Spinal cord (tissue), 10 donors: ENCODE measurements at places on chromosomes 11 and 22.
A peak's percentile ranks its signal among the peaks of the same experiment; 100 is the strongest.

GRCh38 chr11:94654201-94654600, 87.0 kb downstream of the PIWIL4 start:
- DNase-seq: no peak
- H3K27me3 ChIP-seq: no peaks in the 10 kb centered on the region
- no peaks in the 10 kb centered on the region for H3K36me3 ChIP-seq
- no peak overlapping the region for H3K4me3 ChIP-seq
- H3K4me1 ChIP-seq: no peaks in the 10 kb centered on the region

DNA sequence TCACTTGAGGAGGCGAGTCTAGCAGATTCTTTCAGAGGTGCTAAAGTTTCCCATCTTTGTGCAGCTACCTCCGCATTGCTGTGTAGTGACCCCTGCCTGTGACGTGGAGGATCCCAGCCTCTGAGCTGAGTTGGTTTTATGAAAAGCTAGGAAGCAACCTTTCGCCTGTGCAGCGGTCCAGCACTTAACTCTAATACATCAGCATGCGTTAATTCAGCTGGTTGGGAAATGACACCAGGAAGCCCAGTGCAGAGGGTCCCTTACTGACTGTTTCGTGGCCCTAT, 8.9 kb upstream of the SAMM50 start:
- no peak overlapping the region for H3K4me3 ChIP-seq
- peaks cover 44% of the 10 kb centered on the region for H3K36me3 ChIP-seq
- H3K27me3 ChIP-seq: no peaks in the 10 kb centered on the region

GRCh38 chr11:3111919-3112690, 53.0 kb downstream of the OSBPL5 start:
- no peak for DNase-seq
- H3K4me1 ChIP-seq: no peaks in the 10 kb centered on the region
- H3K36me3 ChIP-seq: peaks cover 36% of the 10 kb centered on the region
- H3K27ac ChIP-seq: no peak overlapping the region

GRCh38 chr11:123047266-123047946, 14.5 kb downstream of the HSPA8 start:
- H3K4me3 ChIP-seq: no peak overlapping the region
- H3K27me3 ChIP-seq: no peaks in the 10 kb centered on the region
- DNase-seq: no peak

- peak overlapping the region; percentile 10 for H3K4me3 ChIP-seq
- H3K4me1 ChIP-seq: peaks cover 35% of the 10 kb centered on the region
- no peak overlapping the region for H3K27ac ChIP-seq
Observed at GRCh38 chr11:46361283-46362155, 14.3 kb downstream of the DGKZ start.

GRCh38 chr11:66815646-66816045, 27.6 kb upstream of the RCE1 start:
- H3K4me1 ChIP-seq: no peaks in the 10 kb centered on the region
- H3K4me3 ChIP-seq: no peak overlapping the region
- H3K27ac ChIP-seq: no peak overlapping the region
- peaks cover 7% of the 10 kb centered on the region for H3K36me3 ChIP-seq
- no peaks in the 10 kb centered on the region for H3K27me3 ChIP-seq
- no peak for DNase-seq

DNA sequence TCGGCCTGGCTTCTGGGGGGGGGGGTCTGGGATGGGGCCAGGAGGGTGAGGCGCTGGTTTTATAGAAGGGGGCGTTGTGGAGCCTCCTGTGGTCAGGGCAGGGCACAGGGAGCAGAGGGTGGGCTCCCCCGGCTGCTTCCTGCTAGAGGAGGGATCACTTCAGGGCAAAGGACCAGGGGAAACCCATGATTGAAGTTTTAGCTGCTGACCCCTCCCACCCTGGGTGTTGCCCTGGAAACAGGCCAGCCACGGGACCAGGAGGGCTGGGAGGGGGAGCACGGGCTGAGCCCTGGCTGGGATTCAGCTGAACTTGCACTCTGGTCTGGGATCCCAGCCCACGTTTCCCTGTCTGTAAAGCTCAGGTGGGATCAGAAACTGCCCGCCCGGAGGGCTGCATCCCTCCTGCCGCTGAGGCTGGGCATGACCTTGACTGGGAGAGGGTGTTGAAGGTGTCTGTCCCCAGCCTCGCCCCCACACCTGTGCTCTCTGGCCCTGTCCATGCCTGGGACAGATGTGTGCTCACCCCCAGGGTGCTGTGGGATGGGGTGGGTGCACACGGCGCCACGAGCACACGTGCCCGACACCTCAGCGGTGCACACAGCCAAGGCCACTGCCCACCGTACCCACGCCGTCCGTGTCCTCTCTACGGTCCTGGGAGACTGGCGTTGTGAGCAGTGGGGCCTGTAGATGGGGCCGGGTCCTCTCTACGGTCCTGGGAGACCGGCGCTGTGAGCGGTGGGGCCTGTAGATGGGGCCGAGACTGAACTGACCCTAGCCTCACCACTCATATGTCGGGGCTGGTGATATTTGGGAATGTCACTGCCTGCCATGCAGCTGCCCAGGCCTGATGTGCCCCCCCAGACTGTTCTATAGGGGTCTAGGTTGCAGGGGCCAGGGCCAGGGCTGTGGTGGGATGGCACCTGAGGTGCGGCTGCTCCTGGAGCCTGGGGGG, 2.3 kb downstream of the TSPAN4 start:
- H3K4me1 ChIP-seq: peaks cover 74% of the 10 kb centered on the region
- no peak for DNase-seq
- peak overlapping the region; percentile 2 for H3K4me3 ChIP-seq
- peaks cover 21% of the 10 kb centered on the region for H3K36me3 ChIP-seq
- peaks cover 2% of the 10 kb centered on the region for H3K27me3 ChIP-seq
- peak overlapping the region; percentile 88 for H3K27ac ChIP-seq

- DNase-seq: peak; percentile 6
- no peak overlapping the region for H3K27ac ChIP-seq
- no peak overlapping the region for H3K4me3 ChIP-seq
- no peaks in the 10 kb centered on the region for H3K36me3 ChIP-seq
- no peaks in the 10 kb centered on the region for H3K4me1 ChIP-seq
Observed at GRCh38 chr22:24685531-24686190, 82.7 kb downstream of the GGT1 start.

DNA sequence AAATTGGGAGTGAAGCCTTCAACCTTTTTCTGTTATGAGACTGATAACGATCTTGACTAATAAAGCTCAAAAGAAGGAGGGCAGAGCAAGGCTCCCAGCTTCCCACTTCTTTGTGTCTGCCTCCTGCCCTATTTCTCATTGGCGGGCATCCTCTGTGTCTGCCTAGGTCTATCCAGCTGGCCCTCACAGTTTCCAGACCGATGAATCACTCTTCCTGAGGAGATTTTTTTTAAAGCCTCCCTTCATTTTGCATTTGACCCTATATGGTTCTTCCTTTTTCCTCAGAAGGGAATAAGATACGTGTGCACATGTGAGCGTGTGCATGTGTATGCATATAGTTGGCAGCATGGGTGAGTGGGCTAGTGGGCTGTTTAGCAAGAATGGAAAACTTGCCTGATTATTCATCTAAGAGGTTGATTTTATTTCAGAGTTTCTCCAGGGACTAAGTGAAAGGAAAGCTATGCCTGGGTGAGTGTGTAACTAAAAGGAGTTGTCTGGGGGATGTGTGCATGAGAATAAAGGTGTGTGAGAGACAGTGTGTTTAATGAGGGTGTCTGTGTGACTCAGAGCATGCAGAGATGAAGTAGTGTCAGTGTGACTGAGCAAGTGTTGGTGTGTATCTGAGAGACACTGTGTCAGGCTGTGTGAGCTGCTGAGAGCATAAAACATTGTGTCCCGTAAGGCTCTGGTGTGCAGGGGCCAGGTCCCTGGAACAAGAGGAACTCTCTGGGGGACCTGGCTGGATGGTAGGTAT, 12.2 kb downstream of the PHLDB1 start:
- H3K4me1 ChIP-seq: peaks cover 78% of the 10 kb centered on the region
- no peak for DNase-seq
- H3K4me3 ChIP-seq: no peak overlapping the region

- H3K27me3 ChIP-seq: no peaks in the 10 kb centered on the region
- peaks cover 10% of the 10 kb centered on the region for H3K36me3 ChIP-seq
- H3K4me3 ChIP-seq: no peak overlapping the region
- DNase-seq: no peak
- peak overlapping the region; percentile 61 for H3K27ac ChIP-seq
Observed at GRCh38 chr11:117172724-117173421, 5.7 kb upstream of the SIDT2 start.

GRCh38 chr11:65726660-65727059, 6.1 kb upstream of the RNASEH2C start:
- no peak overlapping the region for H3K4me3 ChIP-seq
- no peaks in the 10 kb centered on the region for H3K27me3 ChIP-seq
- H3K36me3 ChIP-seq: peaks cover 11% of the 10 kb centered on the region
- DNase-seq: no peak

DNA sequence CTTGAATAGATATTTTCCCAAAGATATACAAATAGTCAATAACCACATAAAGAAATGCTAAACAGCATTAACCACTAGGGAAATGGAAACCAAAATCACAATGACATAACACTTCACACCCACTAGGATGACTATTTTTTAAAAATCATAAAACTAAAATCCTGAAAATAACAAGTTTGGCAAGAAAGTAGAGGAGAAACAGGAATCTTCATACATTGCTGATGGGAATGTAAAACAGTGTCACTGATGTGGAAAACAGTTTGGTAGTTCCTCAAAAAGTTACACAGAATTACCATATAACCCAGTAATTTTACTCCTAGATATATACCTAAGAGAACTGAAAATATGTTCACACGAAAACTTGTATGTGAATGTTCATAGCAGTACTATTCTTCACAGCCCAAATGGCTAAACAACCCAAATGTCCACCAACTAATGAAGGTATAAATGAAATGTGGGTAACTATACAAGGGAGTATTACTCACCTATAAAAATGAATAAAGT, 12.5 kb downstream of the PICALM start:
- DNase-seq: no peak
- no peaks in the 10 kb centered on the region for H3K4me1 ChIP-seq
- no peaks in the 10 kb centered on the region for H3K27me3 ChIP-seq

DNA sequence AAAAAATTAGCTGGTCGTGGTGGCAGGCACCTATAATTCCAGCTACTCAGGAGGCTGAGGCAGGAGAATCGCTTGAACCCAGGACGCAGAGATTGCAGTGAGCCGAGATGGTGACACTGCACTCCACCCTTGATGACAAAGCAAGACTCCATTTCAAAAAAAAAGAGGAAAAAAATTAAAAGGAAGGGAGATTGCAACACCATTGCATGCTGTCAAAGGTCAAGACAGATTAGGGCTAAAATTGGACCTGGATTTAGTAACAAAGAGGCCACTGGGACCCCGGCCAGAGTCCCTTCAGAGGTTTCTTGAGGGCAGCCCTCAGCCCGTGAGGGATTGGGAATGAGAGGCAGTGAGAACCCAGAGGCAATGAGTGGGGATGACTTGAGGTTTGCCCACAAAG, 8.2 kb upstream of the MAFF start:
- H3K27ac ChIP-seq: no peak overlapping the region
- no peak for DNase-seq
- H3K36me3 ChIP-seq: no peaks in the 10 kb centered on the region
- peaks cover 15% of the 10 kb centered on the region for H3K4me1 ChIP-seq
- no peaks in the 10 kb centered on the region for H3K27me3 ChIP-seq
- no peak overlapping the region for H3K4me3 ChIP-seq

- no peak overlapping the region for H3K4me3 ChIP-seq
- peaks cover 13% of the 10 kb centered on the region for H3K36me3 ChIP-seq
- no peaks in the 10 kb centered on the region for H3K27me3 ChIP-seq
- H3K4me1 ChIP-seq: peaks cover 7% of the 10 kb centered on the region
Observed at GRCh38 chr11:66081505-66081904, 11.4 kb downstream of the PACS1 start.

GRCh38 chr22:29214232-29214631, 8.5 kb downstream of the EMID1 start:
- H3K27ac ChIP-seq: no peak overlapping the region
- H3K36me3 ChIP-seq: peaks cover 52% of the 10 kb centered on the region
- H3K4me3 ChIP-seq: no peak overlapping the region
- H3K27me3 ChIP-seq: no peaks in the 10 kb centered on the region
- DNase-seq: no peak

DNA sequence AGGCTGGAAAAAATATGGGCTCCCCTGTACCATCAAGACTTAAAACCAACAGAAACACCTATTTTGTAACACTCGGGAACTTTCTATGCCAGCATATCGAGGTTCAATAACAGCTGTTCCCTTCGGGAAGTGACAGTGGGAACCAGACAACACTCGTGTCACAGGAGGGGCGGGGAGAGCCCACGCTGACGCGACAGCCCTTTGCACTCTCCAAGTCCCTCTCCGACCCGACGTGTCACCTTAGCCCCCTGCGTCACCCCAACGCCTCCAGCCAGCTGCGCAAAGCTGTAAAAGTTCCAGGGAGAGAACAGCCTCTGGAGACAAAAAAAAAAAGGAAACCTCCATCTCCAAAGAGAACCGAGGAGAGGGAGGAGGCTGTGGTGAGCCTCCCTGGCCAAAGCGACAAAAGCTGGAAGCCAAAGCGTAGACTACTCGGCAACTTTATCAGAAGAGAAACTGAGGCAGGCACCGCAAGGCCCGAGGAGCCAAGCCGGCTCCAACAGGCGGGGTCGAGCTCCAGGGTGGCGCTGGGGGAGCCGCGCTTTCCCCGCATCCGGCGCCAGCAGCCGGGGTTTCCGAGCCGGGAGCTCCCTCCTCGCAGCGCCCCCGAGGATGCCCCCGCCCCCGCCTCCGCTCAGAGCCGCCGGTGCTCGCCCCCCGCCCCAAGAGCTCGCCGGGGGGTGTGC, 751 bp downstream of the ARFGAP3 start:
- H3K36me3 ChIP-seq: peaks cover 4% of the 10 kb centered on the region
- no peak for DNase-seq
- H3K4me3 ChIP-seq: peak overlapping the region; percentile 74
- peak overlapping the region; percentile 84 for H3K27ac ChIP-seq
- peaks cover 36% of the 10 kb centered on the region for H3K4me1 ChIP-seq

DNA sequence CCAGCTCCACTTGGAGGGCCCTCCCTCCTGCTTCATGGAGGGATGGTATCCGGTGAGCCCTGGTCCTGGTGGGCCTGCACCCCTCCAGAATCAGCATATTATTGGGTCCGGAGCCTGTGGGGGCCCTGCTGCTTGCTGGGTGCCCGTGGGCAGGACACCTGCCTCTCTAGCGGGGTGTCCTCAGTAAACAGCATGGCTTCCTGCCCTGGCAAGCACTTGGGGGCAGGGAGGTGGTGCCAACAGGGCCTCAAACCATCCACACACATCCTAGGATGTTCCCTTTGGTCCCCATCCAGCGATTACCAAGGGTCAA, 108.3 kb downstream of the CTTN start:
- H3K4me3 ChIP-seq: no peak overlapping the region
- DNase-seq: no peak
- H3K36me3 ChIP-seq: peaks cover 6% of the 10 kb centered on the region
- H3K4me1 ChIP-seq: peaks cover 78% of the 10 kb centered on the region

DNA sequence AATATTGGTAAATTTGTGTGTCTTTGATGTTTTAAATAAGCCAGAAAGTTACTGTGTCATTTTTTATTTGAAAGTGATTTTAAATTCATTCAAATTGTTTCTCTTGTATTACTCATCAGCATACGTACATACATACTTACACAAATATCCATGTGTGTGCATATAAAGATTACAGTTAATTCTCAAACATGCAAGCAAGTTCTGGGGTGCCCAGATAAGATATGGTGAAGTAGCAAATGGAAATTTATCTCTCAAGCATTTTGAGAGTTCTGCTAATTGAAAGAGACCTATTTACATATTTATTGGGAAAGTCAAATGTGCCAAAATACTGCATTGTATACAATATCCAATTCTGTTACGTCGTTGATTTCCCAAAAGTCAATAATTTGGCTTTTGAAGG, 1024.0 kb upstream of the CNTN5 start:
- no peaks in the 10 kb centered on the region for H3K27me3 ChIP-seq
- no peaks in the 10 kb centered on the region for H3K4me1 ChIP-seq
- no peak for DNase-seq
- no peak overlapping the region for H3K4me3 ChIP-seq

- H3K27me3 ChIP-seq: no peaks in the 10 kb centered on the region
- DNase-seq: no peak
- H3K36me3 ChIP-seq: peaks cover 3% of the 10 kb centered on the region
- H3K27ac ChIP-seq: no peak overlapping the region
- peaks cover 53% of the 10 kb centered on the region for H3K4me1 ChIP-seq
Observed at GRCh38 chr11:119693253-119693815, 35.7 kb downstream of the NECTIN1 start.
